CD8-positive, alpha-beta memory T cell (primary cell): ENCODE measurements at places on chromosomes 5 and 9. TPM values are rescaled to one million over a fixed set of nuclear protein-coding genes. Genes with fewer than 3 reads are reported as not detected.

- DNase-seq, result no peak
These were observed 101.4 kb upstream of the SLC1A3 start for GRCh38 chr5:36505021-36505420.

- no peak for DNase-seq
These were observed 142.6 kb upstream of the ST8SIA4 start for GRCh38 chr5:101045689-101046088.

DNA sequence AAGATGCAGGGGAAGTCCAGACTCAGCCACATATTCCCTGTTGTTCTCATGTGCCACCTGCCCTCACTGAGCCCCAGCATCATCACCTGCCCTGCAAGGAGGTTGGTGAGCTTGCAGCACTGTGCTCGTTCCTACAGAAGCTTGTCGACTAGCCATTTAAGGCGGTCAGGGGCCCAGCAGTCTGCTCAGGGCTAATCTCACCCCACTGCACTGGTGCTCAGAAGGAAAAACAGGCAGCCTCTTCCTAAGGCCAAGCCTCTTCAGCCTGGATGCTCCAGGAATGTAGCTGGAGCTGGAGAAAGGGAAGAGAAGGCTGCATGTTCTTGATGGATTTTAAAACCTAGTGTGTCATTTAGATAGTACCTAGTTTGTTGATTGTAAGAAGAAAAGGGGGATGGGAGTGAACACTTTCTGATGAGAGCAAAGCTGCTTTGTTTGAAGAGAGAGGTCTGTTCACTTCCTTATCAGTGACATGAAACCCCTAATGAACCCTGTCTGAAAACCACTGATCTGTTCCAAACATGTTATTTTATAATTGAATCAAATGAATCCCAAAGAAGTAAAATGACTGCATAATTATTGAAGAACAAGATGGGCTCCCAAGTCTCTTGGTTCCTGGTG, 10.6 kb upstream of the ASPN start:
- no peak for DNase-seq

DNA sequence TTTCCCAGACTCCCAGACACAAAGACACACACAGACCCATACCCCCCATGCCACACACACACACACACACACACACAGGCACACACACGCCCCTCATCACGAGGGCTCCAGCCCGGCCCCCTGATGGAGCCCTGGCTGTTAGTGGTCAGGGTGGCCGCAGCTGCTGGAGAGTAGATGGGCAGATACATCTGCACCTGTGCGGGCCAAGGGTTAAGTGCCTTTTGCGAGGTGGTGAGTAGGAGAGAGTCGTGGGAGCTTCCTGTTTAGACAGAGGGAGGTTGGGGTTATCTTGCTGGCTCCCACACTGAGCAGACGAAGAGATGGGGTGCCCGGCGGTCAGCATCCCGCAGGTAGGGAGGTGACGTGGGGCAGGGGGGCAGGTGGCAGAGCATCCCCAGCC, 8.2 kb downstream of the PRRX2 start:
- DNase-seq, result no peak

NR5A1 gene
- not detected for total RNA-seq
